ENCODE measurements at places on chromosomes 7 and 10. TPM values are rescaled to one million over a fixed set of nuclear protein-coding genes. Genes with fewer than 3 reads are reported as not detected.

DNA sequence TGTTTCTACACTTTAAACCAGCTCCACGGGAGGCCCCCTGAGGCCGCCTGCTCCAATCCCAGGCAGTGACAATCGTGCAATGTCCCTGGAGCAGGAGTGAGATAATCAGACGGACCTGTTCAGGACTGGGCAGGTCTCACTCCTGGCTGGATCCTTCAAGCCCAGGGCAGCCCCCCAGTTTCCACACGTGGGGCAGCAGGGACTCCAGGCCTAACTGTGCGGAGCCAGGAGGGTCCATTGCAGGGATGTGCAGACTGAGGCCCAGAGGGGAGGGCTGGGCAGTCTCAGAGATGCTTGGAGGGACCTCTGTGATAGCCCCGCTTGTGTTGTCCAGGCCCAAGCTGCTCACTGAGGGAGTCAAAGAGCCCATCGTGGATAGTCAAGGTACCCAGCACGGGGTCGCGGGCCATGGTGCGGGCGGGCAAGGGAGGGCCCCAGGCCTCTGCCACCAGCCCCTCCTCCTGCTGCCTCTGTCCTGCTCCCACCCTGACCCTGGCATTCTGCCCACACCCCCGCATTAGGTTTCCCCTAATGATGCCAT lies 110.5 kb upstream of the KCTD7 start:
- DNase-seq = no peak

DNA sequence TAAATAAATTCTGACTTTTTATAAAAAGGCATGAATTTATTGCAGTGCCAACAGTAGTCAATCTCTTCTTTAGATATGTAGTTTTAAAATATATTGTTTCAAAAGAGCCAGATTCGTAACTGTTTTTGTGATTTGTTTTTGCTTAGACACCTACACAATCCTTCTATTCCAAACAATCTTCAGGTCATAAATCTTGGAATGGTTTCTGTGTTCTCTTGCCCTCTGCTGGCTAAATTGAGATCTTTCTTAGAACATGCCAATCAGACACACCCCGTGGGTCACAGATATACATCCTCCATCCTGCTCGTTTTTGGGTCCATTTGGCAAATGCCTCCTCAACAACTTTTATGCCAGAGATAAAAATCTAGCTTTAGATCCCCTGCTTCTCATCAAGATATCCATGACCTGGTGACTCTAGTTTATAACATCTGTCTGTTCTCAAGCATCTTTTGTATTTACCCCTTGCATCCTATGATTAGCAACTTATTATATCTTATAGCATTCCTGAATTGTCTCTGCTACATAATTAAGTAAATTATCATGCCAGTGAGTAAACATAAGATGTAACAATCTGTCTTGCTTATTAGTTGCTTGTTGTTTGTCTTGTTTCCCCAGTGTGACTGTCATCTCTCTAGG lies 35.3 kb upstream of the IFRD1 start:
- peak; percentile 60 for DNase-seq

DNA sequence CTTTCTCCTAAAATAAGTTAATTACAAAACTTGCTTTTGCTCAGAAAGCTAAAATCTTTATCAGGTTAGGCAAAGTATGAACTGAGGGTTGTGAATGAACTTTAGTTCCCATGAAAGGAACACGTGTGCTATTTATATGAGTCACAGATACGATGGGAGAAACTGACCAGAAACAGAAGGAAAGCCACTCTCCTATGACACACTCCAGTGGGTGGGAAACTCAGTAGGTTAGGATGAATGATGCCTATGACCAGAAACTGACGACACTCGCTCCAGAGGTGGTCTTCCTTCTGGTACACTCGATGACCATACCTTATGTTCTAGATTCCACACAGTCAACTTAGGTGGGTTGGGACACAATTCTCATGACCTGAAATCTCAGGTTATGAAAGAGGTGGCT lies 215.7 kb upstream of the INHBA start:
- peak; percentile 25 for DNase-seq

- peak; percentile 25 for DNase-seq
These were observed 76.5 kb upstream of the GRID1 start for GRCh38 chr10:86443069-86443468.

- DNase-seq = peak; percentile 87
These were observed 209.7 kb downstream of the SKIDA1 start for GRCh38 chr10:21315645-21316220.

DNA sequence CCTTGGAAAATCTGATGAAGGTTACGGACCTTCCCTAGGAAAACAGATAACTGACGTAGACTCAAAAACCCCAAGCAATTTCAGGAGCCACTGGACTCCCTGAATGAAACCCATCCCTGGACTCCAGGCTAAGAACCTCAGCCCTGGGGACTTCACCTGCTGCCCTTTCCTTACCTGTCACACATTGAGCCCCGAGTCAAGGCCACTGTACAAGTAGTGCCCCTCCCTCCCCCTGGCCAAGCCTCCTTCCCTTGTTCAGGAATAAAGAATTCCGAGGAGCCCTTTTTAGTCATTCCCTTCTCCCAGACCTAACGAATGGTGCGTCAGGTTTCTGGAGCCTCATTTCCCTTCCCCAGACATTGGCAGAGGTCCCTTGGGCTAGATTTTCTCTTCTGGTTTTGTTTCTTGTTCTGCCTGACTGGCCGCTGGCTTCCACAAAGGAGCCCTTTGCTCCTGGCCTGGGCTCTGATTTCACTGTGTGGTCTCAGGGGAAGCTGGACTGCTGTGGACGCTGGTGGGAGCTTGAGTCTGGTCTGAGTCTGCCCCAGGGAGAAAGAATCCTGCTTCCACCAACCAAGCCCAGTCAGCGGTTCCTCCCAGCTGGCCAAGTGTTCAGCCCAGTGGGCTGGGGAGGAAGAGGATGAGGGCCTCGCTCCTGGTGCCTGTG lies 31.7 kb downstream of the ZNF775 start:
- DNase-seq = no peak

GRCh38 chr7:32502728-32503127 lies 7.4 kb downstream of the AVL9 start:
- DNase-seq = no peak

DNA sequence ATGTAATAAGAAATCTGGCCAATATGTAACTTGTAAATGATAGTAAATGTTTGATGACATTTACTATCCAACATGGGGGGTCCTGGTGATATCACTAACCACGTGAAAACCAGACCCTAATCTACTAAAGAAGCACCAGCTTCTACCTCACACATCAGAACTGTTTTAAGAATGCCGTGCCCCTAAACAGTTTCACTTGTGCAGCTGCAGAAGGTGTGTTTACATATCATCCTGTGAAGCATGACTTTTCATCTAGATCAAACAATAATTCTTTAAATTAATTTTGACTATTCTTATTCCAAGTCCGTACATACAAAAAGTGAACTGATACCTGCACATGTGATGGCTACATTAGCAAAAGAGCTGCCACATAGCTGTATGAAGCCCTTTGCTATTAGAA lies 61.0 kb downstream of the STEAP1B start:
- DNase-seq = no peak

GRCh38 chr7:95054386-95054785 lies 147.0 kb downstream of the PPP1R9A start:
- DNase-seq = no peak

GRCh38 chr10:119478111-119478802 lies 64.3 kb downstream of the RGS10 start:
- DNase-seq = no peak

DNA sequence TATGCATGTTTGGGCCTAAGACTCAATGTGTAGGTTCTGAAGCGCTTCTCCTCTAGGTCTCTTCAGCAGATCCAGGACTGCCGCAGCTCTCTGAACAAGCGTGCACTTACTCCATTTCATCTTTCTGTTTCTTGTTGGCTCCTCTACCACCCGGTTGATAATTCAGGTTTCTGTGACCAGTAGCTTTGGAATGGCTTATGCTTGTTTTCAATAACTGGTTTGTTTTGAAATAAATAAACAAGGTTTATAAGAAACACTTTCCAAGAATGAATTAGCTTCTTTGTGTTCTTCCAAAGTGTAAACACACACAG lies 1.5 kb downstream of the MDFIC start:
- DNase-seq = peak; percentile 67

DNA sequence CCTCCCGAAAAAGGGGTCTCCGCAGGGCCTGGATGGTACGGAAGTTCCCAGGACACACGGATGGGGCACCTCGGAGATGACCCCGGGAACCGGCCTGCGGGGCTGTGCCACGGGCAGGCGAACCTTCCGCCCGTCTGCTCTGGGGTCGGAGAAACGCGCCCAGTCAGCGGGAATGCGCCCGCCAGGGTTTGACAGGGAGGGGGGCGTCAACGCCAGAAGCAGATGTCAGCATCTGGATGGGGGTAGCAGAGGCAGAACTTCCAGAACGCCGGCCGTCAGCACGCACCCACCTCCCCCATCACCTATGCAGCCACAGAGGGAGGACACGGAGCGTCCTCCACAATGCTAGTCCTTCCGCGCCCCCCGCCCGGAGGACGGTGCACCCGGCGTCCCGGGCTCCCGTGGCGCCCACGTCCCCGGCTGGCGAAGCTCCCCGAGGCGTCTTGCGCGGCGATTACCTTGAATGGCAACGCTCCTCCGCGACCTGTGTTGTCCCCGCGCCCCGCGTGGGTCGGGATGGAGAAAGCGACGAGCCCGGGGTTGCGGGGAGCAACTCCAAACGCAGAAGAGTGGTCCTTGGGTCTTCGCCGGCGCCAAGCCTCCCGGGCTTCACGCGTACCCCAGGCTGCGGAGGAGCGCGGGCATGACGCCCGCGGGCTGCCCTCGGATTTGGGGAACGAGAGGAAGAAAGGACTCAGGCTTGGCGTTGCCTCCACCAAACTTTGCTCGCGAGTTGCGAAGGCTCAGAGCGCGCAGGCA lies 561 bp downstream of the FGFR2 start:
- DNase-seq = no peak

DNA sequence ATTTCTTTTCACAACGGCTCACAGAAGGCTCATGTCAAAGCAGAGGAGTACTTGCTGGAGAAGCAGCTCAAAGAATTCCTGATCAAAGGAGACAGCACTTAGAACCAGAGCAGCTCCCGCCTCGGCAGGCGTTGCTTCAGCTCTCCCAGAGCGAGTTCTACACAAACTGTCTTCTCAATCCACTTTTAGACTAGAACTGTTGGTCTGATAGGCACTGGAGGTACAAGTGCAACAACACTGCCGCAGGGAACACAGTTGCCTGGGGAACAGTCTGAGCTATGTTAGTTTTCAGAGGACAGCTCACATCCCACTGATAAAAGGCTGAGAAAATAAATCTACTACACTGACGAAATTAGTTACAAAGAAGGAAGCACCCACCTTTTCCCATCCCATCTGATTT lies 35.4 kb downstream of the CYTH3 start:
- DNase-seq = no peak

- no peak for DNase-seq
These were observed 29.0 kb downstream of the AGAP3 start for GRCh38 chr7:151115121-151115835.

DNA sequence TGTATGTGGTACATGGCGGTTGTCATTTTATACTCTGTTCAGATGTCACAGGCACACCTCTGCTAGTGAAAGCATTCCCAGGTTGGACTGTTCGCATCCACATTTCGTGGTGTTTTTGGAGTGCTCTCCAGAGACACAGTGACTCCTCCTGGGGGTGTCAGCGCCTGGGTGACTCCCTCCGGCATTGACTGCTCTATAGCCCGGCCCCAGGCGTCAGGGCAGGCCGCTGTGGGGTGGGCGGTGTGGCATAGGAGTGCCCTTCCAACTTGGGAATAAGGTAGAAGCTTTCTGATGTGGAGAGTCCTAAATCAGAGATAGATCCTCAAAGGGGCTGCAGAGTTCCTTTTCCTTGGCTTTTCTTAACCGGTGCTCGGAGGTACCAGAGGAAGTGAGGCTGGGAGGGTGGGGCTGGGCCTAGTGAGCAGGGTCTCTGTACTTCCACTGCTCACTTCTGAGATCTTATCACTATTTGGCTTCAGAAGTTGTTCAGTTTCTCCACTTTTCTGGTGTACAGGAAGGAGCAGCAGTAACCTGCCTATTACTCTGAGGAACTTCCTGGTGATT lies 32.3 kb downstream of the CCNY start:
- DNase-seq = no peak

DNA sequence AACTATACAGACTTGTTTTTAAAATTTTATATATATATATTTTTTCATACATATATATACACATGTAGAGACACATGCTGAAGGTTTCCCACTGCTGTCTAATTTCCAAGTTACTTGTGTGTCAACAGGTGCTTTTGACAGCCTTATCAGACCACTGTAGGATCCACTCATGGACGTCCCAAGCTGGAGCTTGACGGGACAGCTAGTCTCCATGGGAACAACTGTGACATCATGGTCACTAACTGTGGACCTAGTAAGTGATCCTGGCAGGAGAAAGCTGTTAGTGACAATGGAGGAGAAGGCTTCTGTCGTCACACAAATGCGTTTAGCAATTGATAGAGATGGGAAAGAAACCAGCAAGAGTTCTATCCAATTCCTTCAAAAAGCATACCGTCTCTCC lies 60.2 kb upstream of the DDC start:
- no peak for DNase-seq

DNA sequence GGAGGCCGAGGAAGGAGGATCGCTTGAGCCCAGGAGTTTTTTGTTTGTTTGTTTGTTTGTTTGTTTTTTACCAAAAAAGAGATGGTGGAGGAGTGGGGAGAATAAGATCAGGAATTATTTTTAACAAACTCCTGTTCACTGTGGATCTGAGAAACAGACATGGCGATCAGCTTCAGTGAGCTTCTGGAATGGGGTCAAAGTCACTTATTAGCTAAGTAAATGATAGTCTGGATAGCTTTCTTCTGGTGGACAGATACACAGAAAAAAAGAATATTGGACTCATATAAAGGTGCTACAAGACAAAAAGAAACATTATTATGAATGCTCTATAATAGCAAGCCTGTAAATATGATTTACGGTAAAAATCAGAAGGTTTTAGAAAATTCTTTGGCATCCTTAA lies 85.1 kb downstream of the POU6F2 start:
- DNase-seq = no peak

- DNase-seq = no peak
These were observed 52.8 kb upstream of the SEMA3E start for GRCh38 chr7:83701736-83702135.

DNA sequence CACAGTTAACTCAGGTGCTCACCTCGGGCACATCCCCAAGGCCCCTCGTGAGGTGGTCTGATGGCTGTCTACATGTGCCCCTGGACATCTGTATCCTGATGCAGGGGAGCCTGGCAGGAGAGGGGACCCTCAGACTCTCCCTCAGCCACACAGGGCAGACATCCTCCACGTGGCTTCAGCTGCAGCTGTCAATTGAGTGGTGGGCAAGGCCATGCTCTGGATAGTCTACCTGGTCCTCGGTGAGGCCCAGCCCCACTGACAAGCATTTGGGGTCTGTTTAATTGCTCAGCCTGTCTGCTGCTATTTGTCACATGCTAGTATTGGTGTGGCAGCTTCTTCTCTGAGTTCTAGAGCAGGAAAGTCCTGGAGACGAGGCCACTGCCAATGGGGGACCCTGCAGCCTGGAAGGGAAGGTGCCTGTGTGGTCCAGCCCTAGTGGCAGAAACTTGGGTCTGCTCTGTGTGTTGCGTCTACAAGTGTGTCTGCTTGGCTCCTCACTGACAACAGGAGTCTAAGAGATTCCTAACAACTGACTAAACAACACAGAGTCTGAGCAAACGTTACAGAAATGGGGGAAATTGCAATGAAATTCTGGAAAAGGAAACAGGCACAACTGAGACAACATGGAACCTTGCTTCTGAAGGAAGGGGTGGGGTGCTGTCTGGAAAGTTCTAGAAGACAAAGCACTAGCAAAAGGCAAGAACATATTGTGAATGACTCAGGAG lies 59.3 kb upstream of the IGFBP3 start:
- no peak for DNase-seq

Gene SLC26A4
- not detected for total RNA-seq

Gene PLCE1
- 0.22 TPM for total RNA-seq

Gene ANKRD61
- not detected for total RNA-seq

Gene C10orf90
- total RNA-seq = 0.57 TPM

Gene PLXDC2
- 21.8 TPM for total RNA-seq

Gene AKR1D1
- not detected for total RNA-seq

Gene PNLIPRP2
- not detected for total RNA-seq

Gene PLAC9
- total RNA-seq = not detected

Gene CLRN3
- not detected for total RNA-seq

Measured in A172 (cell line).